Fibroblast of skin of right biceps (primary cell): ENCODE measurements at places on chromosomes 5 and 9.
A peak's percentile ranks its signal among the peaks of the same experiment; 100 is the strongest.

DNA sequence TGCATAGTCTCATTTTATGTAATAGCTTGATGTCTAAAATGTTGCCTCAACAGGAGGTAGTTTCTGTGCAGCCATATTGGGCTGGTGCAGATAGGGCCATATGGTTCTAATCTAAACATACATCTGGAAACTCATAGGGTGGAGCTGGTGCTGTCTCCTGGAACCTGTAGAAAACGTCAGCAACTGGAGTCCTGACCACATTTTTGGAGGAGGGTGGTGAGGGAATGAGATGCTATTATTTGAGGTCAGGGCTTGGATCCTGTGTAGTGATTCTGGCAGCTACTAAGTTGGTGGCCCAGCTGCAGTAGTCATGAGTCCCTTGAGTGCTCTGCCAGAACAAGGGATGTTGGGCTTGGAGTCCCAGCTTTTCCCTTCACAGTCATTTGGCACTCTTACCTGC lies 14.1 kb downstream of the MAN2A1 start:
- peak; percentile 67 for DNase-seq

DNA sequence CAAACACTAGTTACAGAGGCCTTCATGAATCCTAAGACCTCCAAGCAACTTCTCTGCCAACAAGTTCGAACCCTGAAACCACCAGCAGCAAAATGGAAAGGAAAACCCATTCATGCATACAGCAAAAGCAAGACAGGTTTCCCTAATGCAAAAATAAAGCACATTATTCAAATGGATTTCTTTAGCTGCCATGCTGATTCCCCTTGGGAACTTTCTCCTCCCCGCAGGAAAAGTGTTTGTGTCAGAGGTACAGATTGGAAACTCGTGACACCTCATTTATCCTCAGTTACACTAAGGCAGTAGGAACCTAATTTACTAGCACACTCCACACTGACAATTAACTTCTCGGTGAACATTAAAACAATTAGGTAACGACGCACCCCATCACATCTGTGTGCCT lies 63.4 kb downstream of the TLE1 start:
- no peak for DNase-seq

DNA sequence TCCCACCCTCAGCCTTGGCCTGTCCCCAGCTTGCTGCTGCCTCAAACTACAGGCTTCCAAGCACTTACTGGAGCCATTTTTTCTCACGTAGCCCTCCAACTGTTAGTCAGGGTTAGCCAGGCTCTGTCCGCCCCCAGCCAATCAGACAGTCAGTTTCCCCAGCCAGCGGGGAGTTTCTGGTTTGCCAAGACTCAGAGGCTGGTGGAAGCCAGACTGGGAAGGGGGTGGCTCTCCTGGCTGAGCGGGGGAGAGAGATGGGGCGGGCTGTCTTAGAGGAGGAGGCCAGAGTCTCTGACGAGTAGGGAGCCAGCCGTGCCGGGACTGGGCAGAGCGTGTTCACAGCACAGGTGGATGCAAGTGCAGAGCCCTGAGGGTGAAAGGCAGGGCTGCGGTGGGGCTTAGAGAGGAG lies 15.3 kb downstream of the PROP1 start:
- peak; percentile 12 for DNase-seq

- DNase-seq, result no peak
Observed at GRCh38 chr9:18056993-18057369, 417.0 kb upstream of the ADAMTSL1 start.

DNA sequence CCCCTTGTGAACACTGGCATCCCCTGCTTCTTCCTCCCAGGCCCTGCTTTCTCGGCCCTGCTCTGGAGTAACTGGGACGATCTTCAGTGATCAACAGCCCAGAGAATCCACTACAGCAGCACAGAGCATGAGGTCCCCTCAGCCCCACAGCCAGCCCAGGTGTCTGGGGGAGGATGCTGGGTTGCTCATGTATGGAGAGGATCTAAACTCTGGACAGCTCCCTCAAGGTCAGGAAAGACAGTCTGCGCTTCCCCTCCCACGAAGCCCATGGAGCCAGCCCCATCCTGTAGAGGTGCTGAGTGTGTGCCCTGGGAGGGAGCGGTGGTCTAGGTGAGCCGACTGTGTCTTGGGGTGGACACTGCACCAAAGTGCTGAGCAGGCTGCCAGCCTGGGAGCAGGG lies 190.2 kb downstream of the GABBR2 start:
- DNase-seq, result no peak

GRCh38 chr9:76561900-76562299 lies 102.9 kb downstream of the GCNT1 start:
- DNase-seq, result no peak

DNA sequence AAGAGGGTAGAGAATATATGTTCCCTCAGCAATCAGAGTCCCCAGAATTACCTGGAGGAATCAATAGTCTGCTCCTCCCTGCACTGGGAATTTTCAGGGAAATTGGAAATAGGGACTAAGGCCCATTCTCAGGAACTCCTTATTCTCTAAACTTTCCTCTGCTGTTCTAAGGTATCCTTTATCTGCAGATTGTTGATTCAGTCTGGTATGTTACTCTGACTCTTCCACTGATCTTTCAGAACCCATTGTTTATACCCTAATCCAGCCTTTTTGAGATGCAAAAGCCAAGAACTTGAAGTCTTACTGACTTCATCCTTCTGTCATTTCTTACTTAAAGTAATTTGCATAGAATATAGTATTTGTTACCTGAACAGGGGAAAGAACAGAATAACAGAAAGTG lies 143.5 kb upstream of the PPP1R2B start:
- no peak for DNase-seq

DNA sequence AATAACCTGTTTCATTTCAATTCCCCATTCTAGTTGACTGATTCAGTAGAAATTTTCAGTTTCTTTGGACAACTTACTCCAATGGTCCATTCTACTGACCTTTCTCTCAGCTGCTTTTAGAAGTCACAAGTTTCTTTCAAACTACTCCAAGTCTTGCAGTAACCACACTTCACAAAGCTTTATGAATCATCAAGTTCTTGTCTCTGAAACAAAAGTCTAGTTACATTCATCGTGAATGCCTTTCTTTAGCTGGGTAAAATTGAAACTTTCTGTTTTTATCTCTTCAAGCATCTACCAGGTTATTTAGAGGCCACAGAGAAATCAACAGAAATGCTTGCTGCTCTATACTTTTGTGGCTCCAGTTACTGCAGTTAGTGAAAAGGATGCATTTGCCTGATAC lies 405.4 kb downstream of the TMEM232 start:
- peak; percentile 60 for DNase-seq

- peak; percentile 90 for DNase-seq
Observed at GRCh38 chr9:89021154-89021803, 30.0 kb downstream of the S1PR3 start.

GRCh38 chr5:78638973-78639669 lies 9.5 kb downstream of the LHFPL2 start:
- DNase-seq, result no peak

- no peak for DNase-seq
Observed at GRCh38 chr9:135070198-135070951, 17.1 kb upstream of the OLFM1 start.

DNA sequence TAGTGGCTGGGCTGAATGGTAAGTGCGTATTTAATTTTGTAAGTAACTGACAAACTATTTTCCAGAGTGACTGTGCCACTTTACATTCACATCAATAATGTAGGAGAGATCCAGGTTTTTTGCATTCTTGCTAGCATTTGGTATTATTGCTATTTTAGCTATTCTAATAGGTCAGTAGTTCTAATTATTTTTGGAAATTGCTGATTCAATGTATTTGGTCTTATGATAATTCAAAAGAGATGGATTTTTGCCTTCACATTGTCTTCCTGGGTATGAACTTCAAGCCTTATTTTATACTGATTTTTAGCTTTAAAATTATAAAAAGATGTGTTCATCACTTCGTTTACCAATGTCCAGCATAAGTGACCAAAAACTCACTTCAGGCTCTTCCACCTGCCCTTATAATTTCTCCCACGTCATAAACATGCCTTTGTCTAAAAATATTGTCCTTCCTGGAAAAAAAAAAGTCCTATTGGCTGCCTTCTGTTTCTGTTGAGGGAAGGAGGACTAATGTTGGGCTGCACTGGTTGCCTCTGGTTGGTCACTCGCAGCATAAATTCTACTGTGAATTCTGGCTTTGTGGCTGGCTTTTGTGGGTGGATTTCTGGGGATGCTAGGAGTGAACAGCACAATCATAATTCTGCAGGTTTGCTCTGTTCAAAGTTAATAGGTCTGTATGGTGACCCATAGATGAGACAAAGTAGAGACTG lies 15.2 kb downstream of the FOXD1 start:
- DNase-seq, result peak; percentile 31

DNA sequence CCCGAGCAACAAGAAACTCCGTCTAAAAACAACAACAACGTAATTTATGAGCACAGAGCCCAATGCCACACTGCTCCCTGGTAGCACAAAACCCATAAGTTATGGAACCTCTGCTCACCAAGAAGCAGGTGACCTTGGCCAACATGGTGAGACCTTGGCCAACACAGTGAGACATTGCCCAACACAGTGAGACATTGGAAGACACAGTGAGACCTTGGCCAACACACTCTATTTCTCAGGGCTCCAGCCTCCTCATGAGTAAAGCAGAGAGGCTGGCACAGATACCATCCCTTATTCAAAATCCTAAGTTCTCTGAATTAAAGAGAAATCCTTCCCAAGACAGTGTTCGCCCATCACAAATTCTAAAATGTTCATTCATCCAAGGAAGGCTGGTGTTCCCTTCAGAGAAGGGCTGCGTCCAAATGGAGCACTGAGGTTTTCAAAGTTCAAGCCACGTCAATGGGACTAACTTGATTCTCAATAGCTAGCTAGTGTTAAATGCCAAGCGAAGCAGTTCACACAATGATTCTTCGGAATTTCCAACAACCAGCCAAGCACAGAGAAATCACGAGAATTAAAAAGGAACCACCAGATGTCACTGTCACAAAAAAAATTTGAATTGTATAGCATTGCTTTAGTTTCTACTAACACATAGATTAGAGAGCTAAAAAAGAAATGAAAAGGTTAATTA lies 29.5 kb downstream of the TTC39B start:
- peak; percentile 25 for DNase-seq

GRCh38 chr9:116940614-116941215 lies 253.6 kb downstream of the TRIM32 start:
- no peak for DNase-seq

GRCh38 chr9:20357037-20357432 lies 265.3 kb downstream of the MLLT3 start:
- no peak for DNase-seq

DNA sequence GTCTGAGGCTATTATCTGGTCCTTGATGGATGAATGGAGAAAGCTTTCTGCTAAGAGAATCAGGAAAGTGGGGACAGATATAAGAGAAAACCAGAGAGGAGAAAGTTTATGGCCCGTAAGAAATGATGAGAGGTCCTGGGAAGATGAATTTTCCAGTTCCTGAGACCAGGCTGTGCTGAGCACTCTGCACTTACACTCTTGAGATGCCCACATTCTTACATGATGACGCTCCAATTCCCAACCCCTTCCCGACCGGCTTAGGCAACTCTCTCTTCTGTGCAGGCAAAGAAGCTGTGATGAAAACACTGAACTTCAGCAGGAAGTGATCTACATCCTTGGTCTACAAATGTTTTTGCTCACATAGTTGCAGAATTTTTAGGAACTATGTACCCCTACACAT lies 417.0 kb downstream of the ARHGEF28 start:
- peak; percentile 82 for DNase-seq

- no peak for DNase-seq
Observed at GRCh38 chr5:20241351-20241750, 253.4 kb upstream of the CDH18 start.

DNA sequence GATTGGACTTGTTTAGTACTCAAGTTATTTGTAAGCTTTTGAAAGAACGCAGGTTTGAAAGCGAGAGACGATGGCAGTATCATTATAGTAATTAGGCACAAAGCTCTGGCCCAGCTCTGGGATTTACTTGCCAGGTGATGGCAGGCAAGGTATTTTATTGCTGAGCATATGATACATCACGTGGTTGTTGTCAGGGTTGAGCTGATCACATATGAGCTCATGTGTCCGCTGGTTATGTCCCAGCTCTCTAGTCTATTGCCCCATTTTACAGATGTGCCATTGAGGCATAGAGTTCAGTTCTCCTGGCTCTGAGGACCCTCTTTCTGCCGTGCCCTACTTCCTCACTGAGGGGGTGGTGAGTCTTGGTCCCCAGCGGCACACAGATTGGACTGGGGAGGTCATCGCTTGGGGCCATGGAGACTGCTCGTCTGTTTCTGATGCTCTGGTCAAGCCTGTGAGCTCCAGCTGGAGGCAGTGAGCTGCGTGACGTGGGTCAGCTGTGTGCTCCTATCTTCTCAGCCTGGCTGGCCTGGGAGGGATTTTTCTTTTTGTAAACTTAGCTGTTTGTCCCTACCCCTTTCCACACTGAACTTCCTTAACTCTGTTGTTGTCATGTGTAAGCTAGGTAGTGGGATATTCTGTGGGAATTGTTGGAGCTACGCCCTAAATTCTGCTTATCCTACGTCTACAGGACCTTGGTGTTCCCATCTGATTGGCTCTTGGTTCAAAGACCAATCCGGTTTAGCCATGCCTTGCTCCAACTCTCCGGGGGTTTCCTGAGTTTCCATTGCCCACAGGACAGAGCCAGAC lies 2.2 kb downstream of the NXNL2 start:
- DNase-seq, result no peak

DNA sequence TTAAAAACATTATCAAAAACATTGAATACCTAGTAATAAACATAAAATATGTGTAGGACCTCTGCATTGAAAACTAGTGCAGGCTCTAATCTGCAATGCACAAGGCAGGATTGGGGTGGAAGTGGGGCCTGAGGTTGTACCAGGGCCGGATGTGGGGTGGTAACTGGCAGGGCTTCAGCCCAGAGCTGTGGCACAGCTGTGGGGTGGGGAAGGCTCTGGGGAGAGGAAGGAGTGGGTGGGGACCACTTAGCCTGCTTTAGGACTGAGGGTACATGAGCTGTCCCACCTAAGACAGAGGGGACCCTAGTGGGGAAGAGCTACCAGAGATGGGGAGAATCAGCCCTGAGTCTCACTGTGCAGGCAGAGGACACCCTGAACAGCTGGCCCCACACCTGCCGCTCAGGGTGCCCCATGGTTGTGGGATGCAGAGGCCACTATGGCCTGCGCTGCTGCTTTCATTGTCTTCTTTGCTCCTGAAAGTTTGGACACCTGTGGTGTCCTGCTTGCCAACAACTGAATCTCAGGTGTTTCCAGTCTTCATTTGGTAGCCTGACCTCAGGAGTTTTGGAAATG lies 311.4 kb downstream of the TLE4 start:
- DNase-seq, result no peak

GRCh38 chr9:136589766-136590763 lies 44.2 kb upstream of the NOTCH1 start:
- DNase-seq, result no peak

DNA sequence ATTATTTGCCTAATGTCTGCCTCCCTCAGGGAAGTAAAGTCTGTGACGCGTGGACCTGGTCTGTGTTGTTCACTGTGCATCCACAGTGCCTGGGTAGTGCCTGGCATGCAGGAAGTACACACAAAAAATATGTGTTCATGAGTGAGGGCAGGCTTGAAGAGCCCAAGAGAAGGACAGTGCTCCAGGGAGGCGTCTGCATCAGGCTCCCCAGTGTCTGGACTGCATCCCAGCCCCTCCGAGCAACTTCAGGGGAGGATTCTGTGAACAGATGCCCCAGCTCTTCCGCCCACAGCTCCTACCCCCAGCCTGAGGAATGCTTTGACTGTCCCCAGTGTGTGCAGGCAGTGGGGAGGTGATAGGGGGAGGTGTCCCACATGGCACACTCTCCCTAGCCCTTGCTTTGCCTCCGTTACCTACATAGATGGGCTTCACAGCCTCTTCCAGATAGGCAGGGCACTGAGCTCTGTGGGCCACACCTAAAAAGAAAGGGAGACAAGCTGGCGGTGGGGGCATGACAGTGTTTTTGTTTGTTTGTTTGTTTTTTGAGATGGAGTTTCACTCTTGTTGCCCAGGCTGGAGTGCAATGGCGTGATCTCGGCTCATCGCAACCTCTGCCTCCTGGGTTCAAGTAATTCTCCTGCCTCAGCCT lies 25.4 kb downstream of the IRF1 start:
- peak; percentile 22 for DNase-seq
